Stimulated activated CD8-positive, alpha-beta memory T cell treated with anti-CD3 and anti-CD28 coated beads, Interleukin-2, amount 100 ng/mL, for 48 hours (primary cell): ENCODE measurements at places on chromosomes 6 and 20.

GRCh38 chr20:9600562-9600961 lies 86.2 kb downstream of the LAMP5 start:
- no peak for DNase-seq

DNA sequence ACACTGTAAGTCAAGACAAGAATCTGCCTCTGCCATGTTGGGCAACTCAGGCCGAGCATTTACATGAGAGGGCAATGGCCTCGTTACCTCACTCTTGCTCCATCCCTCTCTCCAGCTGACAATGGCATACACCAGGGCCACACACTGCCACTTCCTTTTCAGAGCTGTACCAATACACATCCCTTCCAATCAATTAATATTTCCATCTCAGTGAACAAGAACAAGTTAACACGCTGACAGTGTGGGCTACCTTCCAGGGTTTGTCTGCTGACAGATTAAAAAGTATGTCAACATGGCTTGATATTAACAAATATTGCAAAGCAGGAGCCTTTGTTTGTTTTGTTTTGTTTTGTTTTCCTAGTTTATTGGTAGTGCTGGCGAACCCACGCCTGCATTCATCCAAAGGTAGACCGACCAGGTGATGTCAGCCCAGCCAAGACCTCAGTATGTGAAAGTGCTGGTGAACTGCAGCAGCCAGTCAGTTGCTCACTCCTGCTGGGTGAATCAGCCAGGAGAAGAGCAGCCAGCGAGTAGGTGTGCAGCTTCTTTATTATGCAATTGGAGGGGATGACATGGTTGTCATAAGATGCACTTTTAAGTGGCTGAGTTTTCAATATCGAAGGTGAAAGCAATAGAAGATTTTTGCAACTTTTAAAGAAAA lies 487.3 kb upstream of the JARID2 start:
- no peak for DNase-seq

GRCh38 chr6:131844243-131844841 lies 36.5 kb downstream of the ENPP1 start:
- DNase-seq = no peak

- no peak for DNase-seq
Observed at GRCh38 chr20:45372646-45373352, 5.3 kb downstream of the TP53TG5 start.

GRCh38 chr20:8790442-8791074 lies 278.3 kb upstream of the PLCB4 start:
- DNase-seq = no peak

- DNase-seq = no peak
Observed at GRCh38 chr6:33880766-33881165, 77.0 kb upstream of the MLN start.

DNA sequence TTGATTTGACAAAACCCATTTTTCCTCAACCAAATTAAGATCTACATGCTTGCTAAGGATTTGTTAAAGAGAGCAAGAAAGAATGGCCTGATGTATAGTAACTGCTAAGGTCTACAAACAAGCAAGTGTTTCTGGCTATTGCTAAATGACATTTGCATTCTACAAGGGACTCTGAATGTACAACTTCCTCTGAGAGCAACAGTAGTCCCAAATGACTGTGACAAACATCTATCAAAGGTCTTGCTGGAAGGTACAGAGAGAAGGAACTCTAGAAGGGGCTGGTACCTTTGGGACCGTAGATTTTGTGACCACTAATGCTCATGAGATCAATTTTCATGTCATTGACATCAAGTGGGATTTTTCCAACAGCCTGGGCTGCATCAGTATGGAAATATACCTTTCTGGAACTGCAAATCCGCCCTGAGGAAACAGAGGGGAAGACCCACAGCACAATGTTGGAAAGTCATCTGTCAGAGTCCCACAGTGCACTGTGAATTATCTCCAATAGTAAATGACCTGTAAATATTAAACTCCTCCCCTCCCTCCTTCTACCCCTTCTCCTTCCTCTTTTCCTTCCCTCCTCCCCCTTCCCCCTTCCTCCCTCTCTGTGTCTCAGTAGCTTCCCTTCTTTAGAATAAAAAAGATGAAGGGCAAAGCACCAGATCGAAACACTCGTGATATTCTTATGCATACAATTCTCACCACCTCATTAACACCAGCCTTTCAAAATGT lies 15.9 kb upstream of the CPNE1 start:
- DNase-seq = no peak

- no peak for DNase-seq
Observed at GRCh38 chr20:63555661-63556381, 1.9 kb downstream of the FNDC11 start.

DNA sequence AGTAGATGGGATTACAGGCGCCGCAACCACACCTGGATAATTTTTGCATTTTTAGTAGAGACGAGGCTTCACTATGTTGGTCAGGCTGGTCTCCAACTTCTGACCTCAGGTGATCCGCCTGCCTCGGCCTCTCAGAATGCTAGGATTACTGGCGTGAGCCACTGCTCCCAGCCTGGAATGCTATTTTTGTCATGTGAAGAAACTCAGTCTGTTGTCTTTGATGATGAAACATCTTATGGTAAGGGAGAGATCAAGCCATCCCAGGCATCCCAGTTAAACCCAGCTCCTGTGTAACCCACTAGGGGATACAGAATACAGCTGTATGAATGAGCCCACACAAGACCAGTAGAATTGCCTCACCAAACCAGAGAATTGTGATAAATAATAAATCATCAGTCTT lies 83.6 kb upstream of the RBM24 start:
- no peak for DNase-seq

- DNase-seq = no peak
Observed at GRCh38 chr20:4459081-4459480, 262.6 kb upstream of the PRND start.

- no peak for DNase-seq
Observed at GRCh38 chr6:140867336-140867735, 1265.4 kb upstream of the GJE1 start.

GRCh38 chr6:62371453-62372210 lies 85.6 kb upstream of the KHDRBS2 start:
- DNase-seq = no peak

- no peak for DNase-seq
Observed at GRCh38 chr6:146397638-146398037, 146.0 kb upstream of the RAB32 start.

DNA sequence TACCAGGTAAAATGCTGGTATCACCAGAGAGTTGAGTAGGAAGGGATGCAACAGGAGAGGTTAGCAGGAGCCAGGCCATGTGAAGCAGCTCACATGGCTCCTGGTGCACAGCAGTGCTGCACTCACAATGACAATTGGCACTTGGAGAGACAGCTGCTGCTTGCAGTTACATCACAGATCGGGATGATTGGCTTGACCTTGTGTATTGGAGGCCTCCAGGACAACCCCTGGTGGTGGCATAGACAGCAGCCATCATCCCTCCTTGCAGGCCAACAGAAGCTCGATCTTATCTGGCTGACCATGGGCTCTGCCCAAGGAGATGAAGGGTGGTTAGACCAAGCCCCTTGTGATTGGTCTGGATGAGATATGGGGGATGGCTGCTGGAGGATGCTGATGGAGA lies 73.0 kb downstream of the EYA2 start:
- DNase-seq = no peak

GRCh38 chr20:36744764-36745191 lies 1.1 kb downstream of the NDRG3 start:
- DNase-seq = no peak

- no peak for DNase-seq
Observed at GRCh38 chr6:40128127-40128526, 193.9 kb upstream of the MOCS1 start.

GRCh38 chr6:163122365-163122764 lies 292.2 kb upstream of the QKI start:
- DNase-seq = no peak
